T47D (cell line): ENCODE measurements at places on chromosomes 4 and X.

GRCh38 chr4:164648151-164648848 lies 105.6 kb upstream of the SMIM31 start:
- no peak for DNase-seq

- DNase-seq: no peak
Measured at GRCh38 chr4:182111586-182111985, 131.6 kb upstream of the TENM3 start.

GRCh38 chr4:56704089-56704871 lies 23.2 kb upstream of the HOPX start:
- DNase-seq: no peak

DNA sequence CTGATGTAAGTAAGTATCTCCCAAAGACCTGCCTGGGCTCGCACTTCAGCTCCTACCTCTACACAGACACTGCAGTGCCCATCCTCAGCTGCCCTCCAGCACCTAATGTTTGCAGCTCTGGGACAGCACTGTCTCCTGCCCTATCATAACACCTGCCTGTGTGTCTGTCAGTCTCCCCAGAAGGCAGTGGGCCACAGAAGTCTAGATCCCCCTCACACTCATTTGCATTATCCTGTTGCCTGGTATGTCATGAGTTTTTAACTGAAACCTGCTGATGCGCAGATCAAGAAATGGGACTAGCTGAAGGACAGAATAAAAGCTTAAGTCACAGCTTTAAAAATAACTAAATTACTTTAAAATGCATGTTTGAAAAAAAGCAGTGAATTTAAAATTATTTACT lies 43.0 kb downstream of the LRP2BP start:
- DNase-seq: no peak
